T-cell (primary cell): ENCODE measurements at places on chromosomes 16 and 17.
A peak's percentile ranks its signal among the peaks of the same experiment; 100 is the strongest.

- DNase-seq, result no peak
Observed at GRCh38 chr17:36120221-36120620, 16.6 kb downstream of the CCL4 start.

- DNase-seq, result peak; percentile 86
Observed at GRCh38 chr17:39244600-39245570, 19.1 kb upstream of the STAC2 start.

DNA sequence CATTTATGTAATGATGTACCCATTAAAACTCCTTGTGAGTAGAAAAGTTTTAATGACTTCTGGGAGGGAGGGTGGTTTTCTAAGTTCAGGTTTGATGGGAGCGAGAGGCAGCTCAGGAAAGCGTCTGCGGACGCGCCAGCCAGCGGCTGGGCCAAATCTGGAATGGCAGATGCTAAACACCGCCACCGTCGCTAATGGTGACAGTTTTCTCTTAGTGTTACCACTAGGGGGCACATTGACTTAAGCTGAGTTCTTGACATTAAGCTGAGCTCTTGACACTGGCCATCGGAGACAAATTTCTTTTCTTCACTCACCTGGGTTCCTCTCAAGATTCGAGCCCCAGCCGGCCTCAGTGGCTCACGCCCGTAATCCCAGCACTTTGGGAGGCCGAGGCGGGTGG is 6.7 kb downstream of the TRPV1 start:
- DNase-seq, result no peak

DNA sequence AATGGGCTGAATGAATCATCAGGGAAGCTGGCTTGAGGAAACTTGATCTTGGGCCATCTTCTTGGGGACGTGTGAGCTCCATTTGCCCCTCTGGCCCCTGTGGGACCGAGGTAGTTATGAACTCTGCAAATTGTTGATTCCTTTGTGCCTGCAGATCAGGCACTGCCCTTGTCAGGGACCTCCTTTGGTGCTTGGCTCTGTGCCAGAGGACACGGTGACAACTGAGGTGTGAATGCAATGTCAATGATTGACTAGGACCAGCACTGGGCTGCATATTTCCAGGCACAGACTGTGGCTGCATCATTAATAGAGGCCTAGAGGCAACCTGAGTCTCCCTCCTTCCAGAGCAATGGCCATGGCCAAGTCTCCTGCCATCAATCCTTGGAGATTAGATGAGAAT is 23.8 kb downstream of the PDILT start:
- DNase-seq, result no peak

- DNase-seq, result peak; percentile 15
Observed at GRCh38 chr17:4901648-4902344, 1.1 kb downstream of the CHRNE start.

DNA sequence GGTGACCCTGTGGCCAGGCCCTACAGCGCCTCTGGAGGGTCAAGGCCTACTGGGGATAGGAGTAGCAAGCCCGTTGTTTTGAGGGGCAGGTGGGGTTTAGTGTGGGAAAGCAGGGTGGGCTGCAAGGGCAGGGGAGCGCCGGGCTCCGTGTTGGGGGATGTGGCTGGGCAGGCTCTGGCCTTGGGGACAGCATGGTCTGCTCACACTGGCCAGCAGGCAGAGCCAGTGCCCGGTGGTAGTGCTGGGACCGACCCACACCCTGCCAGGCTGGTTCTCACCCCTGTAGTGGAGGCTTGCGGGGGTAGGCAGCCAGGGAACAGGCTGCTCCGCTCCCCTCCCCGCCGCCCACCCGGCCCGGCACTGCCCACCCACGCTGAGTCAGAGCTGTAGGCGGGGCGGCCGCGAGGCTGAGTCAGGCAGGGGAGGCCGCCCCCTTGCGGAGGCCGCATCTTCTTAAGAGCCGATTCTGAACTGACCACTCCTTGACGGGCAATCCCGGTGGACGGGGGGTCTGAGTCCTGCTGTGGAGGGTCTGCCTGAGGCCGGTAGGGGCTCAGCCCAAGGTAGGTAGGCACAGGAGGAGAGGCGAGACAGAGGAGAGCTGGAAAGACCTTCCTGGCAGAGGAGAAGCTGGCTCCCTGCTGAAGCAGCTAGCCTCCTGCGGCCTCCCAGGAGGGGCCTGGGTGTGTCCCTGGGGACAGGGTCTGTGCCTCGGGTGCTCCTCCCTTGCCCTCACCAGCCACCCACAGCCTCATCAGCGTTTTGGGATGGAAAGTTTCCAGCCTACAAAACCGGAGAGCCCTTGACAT is 62.4 kb downstream of the BAIAP2 start:
- no peak for DNase-seq

- DNase-seq, result no peak
Observed at GRCh38 chr17:8122422-8122923, 1.4 kb downstream of the HES7 start.

DNA sequence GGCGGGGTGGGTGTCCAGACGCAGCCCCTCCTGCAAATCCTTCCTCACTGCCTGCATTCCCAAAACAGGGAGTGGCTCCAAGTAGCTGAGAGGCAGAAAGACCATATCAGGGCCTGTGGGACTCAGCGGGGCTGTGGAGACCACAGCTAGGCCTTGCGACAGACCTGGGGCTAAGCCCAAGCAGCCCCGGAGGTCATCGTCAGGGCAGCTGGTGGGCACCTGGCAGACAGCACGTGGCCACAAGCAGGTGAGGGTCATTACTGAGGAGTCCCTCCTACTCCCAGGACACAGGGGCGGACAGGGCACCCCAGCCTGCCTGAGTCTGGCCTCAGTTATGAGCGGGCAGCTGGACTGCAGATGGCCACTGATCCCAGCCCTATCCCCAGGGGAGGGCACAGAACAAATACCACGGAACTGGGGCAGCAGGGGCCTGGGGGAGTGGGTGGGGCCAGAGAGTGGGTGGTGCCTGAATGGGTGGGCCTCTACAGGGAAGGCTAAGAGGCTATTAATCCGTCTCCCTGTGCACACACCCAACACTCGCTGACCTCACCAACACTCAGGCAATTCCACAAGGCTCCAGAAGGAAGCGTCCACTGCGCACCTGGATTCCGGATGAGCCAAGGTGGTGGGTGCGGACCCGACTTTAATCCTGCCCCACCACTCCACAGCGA is 8.5 kb downstream of the HS3ST6 start:
- no peak for DNase-seq

GRCh38 chr16:4052801-4053293 is 63.4 kb downstream of the ADCY9 start:
- no peak for DNase-seq

DNA sequence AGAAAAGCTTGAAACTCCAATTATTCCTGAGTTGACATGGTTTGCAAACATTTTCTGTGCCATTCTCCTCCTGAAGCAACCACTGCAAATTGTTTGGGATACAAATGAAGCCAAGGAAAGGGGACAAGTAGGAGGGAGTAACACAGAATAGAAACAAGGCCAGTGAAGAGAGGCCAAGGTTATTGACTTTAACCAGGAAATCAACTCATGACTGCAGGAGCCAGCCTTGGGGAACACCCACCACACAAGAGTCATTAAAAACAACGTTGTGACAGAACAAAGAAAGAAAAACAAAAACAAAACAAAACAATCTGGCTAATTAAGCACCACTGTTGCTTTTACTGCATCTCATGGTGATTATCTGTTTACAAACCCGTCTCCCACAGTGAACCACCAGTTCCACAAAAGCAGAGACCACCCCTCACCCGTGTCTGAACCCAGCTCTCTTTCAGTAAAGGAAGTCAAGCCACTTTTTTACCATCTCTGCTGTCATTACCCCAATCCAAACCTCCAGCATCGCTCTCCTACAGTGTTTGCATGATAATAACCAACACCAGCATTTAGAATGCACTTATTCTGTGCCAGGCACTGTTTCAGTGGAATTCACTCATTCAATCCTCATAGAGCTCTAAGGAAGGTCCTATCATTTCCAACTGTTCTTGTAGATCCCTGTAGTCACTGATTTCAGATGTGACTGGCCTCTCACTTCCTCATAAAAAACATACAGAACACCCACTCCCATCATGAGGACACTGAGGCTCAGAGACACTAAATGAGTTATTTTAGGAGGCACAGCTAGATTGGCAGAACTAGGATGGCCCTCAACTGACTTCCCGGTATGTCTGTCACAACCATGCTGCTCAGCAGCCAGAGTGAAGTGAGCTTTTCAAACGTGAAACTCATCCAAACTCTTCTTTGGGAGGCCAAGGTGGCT is 2.0 kb downstream of the ZDHHC1 start:
- DNase-seq, result no peak

DNA sequence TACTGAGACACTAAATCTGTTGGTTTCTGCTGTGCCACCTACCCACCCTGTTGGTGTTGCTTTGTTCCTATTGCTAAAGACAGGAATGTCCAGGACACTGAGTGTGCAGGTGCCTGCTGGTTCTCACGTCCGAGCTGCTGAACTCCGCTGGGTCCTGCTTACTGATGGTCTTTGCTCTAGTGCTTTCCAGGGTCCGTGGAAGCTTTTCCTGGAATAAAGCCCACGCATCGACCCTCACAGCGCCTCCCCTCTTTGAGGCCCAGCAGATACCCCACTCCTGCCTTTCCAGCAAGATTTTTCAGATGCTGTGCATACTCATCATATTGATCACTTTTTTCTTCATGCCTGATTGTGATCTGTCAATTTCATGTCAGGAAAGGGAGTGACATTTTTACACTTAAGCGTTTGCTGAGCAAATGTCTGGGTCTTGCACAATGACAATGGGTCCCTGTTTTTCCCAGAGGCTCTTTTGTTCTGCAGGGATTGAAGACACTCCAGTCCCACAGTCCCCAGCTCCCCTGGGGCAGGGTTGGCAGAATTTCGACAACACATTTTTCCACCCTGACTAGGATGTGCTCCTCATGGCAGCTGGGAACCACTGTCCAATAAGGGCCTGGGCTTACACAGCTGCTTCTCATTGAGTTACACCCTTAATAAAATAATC is 14.6 kb downstream of the STH start:
- no peak for DNase-seq

GRCh38 chr16:23521037-23521743 is 10.9 kb upstream of the GGA2 start:
- no peak for DNase-seq

DNA sequence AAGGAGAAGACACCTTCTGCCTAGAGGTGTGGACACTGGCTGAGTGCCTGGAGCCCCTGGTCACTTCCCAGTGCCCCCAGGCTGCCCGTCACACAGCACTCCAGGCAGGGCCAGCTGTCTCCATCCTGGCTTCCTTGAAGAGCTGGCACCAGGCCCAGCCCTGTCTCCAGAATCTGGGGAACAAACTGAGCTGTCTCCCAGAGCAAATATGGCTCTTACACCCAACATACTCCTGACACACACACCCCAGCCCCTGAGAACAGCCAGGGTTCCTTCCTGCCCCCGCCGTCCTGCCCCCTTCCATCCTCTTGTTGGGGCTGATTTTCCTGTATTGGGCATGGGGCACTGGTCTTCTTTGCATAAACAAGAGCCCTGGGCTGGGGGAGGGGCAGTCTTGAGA is 9.1 kb downstream of the NHERF1 start:
- no peak for DNase-seq

DNA sequence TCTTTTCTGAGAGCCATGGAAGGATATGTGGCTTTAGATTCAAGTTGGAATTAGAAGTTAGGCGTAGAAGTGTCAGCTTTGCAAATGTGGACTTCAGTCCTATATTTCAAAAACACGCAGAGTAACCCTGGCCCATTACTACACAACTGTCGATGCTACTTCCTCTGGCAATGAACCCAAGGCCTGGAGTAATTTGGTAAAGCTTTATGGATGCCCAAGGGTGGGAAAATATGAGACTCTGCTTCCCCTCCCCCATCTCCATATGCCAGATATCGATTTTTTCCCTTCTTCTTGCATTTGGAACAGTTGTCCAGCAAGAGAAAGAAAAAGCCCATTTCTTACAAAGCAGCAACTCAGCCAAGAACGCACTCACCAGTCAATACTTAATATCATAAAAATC is 2.9 kb upstream of the MAP1LC3B start:
- no peak for DNase-seq

GRCh38 chr16:5206331-5206990 is 108.9 kb upstream of the EEF2KMT start:
- DNase-seq, result no peak

DNA sequence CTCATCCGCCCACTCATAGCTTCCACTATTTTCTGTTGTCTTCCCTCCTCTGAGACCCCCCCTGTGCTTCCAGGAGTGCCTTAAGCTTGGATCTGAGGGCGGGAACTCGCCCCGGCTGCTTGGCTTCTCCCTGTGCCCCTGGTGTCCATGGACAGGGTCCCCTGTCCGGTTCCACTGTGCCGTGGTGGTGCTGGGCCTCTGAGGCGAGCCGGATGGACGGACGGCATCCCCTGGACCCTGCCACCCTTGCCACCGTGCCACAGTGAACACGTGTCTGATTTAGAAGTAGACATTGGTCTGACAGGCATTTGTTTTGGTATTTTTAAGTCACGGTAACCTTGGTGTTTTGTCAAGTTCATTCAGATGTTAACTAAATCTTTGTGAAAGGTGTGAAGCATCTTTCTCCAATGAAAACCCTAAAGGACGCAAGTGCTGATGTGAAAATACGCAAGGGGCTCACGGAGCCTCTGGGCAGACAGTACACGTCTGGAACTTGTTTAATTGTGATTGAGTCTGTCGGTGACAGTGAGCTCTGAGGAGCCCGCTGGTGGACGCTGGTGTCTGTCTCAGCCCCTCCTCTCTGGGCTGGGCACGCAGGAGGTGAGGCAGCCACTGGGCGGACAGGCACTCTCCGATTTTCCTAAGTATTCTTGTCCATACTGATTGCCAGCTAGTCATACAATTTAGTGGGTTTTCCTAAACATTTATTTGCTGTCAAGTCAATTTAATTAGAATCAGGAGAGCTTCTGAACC is 26.3 kb downstream of the ZNF750 start:
- DNase-seq, result no peak

- no peak for DNase-seq
Observed at GRCh38 chr17:59160157-59161025, 4.8 kb downstream of the PRR11 start.

GRCh38 chr17:41787021-41787418 is 509 bp upstream of the JUP start:
- no peak for DNase-seq

GRCh38 chr17:16254773-16255400 is 37.9 kb downstream of the PIGL start:
- DNase-seq, result no peak

GRCh38 chr16:85281181-85281580 is 168.9 kb upstream of the CIBAR2 start:
- no peak for DNase-seq
